BE2C (cell line): ENCODE measurements at places on chromosomes 11 and 22.

GRCh38 chr11:129965248-129965647 lies 37.4 kb downstream of the PRDM10 start:
- no peak for DNase-seq

GRCh38 chr11:58658623-58659022 lies 36.2 kb downstream of the CNTF start:
- no peak for DNase-seq

DNA sequence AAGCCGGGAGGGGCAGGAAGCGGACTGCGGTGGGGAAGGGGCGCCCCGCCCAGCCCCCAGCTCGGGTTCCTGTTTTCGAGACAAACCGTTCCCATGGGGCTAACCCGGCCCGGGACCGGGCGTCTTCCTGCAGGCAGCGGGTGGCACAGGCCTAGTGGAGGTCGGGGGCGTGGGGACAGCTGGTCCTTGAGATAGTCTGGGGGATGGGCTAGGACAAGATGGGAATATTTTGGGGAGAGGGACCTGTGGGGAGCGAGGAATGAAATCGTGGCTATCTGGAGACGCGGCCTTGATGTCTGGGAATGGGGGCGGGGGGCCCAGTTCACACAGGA lies 1.2 kb upstream of the RASGRP2 start:
- no peak for DNase-seq

DNA sequence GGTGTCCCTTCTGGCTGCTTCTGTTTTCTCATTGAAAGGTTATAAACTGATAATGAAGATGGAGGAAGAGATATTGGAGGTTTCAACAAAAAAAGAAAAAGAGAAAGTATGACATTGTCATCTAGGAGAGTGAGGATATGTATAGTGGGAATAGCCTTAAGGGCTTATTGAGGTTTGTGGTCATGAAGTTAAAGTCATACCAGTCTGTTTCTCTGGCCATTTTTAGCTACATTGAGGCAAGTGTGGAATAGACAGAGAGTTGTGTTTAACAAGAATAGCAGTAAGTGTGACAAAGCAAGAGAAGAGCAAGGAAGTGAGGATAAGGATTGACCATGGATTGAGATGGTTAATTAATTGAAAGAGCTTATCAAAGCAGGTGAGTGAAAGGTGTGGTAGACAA lies 110.4 kb downstream of the ELP4 start:
- DNase-seq = no peak

GRCh38 chr11:68311160-68312116 lies 953 bp upstream of the LRP5 start:
- DNase-seq = no peak

GRCh38 chr11:75697906-75698581 lies 19.6 kb upstream of the MOGAT2 start:
- no peak for DNase-seq

- no peak for DNase-seq
These were observed 497.5 kb downstream of the TBC1D22A start for GRCh38 chr22:47259990-47260389.

GRCh38 chr22:46646531-46647215 lies 26.5 kb downstream of the GRAMD4 start:
- no peak for DNase-seq
